T-helper 17 cell (primary cell): ENCODE measurements at places on chromosomes 5 and 9. TPM values are rescaled to one million over a fixed set of nuclear protein-coding genes. Genes with fewer than 3 reads are reported as not detected.

DNA sequence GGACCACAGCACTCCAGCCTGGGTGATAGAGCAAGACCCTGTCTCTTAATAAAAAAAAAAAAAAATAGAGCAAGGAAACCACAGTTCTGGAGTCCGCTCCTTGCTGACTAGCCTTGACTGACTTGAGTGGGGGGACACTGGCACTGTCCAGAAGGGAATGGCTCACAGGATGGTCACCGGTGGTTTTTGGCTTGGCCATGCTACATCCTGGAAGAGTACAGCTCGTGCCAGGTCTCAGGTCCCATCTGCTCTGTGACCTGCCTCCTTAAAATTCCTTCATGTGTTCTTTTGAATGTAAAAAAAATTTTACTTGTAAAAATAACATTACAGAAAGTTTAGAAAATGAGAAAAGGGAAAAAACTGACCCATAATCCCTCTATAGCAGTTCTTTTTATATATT, 5.6 kb downstream of the NANS start:
- H3K4me3 ChIP-seq, result no peak overlapping the region
- DNase-seq, result no peak
- no peaks in the 10 kb centered on the region for H3K27me3 ChIP-seq
- peaks cover 8% of the 10 kb centered on the region for H3K4me1 ChIP-seq

GRCh38 chr9:29697011-29697410, 2123.7 kb upstream of the C9orf72 start:
- no peaks in the 10 kb centered on the region for H3K36me3 ChIP-seq
- no peaks in the 10 kb centered on the region for H3K4me1 ChIP-seq
- no peak overlapping the region for H3K4me3 ChIP-seq
- no peak for DNase-seq

DNA sequence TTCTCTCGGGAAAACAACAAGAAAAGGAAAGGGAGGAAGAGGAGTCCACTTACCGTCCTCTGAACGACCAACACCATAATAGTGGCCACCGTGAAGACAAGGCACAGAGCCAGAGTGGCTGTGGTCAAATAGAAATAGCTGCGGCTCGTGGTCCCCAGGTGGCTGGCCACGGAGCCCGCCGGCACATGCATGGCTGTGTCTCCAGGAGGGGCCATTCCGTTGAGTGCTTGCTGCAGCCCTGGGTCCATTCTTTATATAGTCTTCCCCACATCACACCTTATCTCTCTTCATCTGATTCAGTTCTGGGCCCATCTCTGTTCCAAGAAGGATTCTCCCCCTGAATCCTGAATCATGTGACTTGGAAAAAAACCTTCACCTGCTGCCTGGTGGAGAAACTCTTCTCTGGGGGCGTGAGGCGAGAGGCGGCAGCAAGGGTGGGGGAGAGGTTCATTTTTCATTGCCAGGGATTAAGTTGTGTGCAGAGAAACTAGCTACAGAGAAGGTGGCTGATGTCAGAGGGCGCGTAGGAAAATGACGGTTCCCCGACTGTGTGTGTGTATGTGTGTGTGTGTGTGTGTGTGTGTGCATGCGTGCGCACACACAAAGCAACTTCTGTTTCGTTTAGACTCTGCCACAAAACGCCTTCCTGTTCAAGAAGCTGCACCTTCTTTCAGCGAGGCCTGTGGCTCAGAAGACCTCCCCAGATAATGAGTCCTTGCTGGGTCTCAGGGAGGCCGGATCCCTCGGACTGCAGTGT, at the start of gene TNFSF8:
TNFSF8 (minus strand) TSS at position 536 of the 757 bp plus-strand sequence; CDS start at position 248, 288 bp downstream.
- DNase-seq, result peak; percentile 55
- peak within 1 kb of the TSS; percentile 100 for H3K27ac ChIP-seq
- H3K36me3 ChIP-seq, result peaks cover 11% of the 10 kb centered on the region
- H3K4me1 ChIP-seq, result peaks cover 48% of the 10 kb centered on the region
- no peaks in the 10 kb centered on the region for H3K27me3 ChIP-seq

DNA sequence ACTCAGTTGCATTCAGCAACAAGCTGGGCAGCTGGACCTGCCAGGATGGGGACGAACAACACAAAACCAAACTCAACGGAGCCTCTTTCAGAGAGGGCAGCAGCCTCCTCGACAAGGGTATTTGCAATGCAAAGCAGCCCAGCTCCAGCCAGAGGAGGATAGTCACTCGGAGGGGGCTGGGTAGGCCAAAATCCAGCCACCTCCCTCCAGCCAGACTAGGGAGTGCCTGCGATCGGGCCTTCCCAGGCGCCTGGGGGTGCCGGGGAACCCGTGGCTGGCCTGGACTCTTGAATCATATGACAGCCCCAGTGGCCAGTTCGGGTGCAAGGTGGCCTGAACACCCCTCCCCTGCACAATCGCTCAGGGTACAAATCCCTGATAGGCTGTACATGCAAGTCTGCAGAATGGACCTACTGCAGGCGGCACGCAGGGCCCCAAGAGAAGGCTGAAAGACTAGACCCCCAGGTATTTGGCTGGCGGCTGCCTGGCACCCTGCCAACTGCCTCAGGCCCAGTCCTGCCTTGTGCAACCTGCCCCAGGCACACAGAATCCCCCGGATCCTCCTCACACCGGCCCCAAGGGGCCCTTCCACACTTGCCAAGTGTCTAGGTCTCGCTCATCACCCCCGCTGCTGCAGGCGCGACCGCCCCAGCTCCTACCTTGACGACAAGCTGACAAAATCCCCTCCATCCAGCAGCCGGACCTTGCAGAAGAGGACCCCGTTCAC, 1.3 kb downstream of the EEIG1 start:
- no peak for DNase-seq
- peak overlapping the region; percentile 99 for H3K27ac ChIP-seq
- H3K4me1 ChIP-seq, result peaks cover 37% of the 10 kb centered on the region
- peaks cover 5% of the 10 kb centered on the region for H3K36me3 ChIP-seq
- H3K27me3 ChIP-seq, result no peaks in the 10 kb centered on the region

- H3K27me3 ChIP-seq, result peaks cover under 1% of the 10 kb centered on the region
- peaks cover 38% of the 10 kb centered on the region for H3K4me1 ChIP-seq
- peak overlapping the region; percentile 97 for H3K4me3 ChIP-seq
- peak overlapping the region; percentile 97 for H3K27ac ChIP-seq
- DNase-seq, result no peak
- H3K36me3 ChIP-seq, result peaks cover 2% of the 10 kb centered on the region
Observed at GRCh38 chr9:37486616-37487548, 1.1 kb downstream of the POLR1E start.

DNA sequence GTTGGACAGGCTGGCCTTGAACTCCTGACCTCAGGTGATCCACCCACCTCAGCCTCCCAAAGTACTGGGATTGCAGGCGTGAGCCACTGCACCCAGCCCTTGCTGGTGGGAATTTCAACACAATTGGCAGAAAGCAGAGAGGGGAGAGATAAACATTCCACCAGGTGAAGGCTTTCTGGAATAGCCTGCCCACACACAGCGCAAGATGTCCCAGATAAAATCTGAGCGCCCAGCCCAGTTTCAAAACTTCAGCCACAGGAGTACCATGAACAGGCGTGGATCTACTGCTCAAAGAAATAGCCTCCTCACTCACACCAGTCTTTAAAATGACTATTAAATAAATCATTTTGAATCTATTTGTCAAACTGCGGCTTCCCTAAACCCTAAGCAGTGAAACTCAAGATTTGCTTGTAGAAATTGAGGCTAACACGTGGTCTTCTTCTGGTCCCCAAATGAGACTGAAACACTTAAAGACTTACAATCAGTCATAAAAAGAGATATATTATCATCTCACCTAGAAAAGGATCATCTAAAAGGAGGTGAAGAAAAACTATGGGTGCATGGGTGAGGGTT, 34.7 kb downstream of the CAPSL start:
- H3K4me1 ChIP-seq, result peaks cover 43% of the 10 kb centered on the region
- H3K27ac ChIP-seq, result peak overlapping the region; percentile 65
- no peaks in the 10 kb centered on the region for H3K36me3 ChIP-seq
- no peaks in the 10 kb centered on the region for H3K27me3 ChIP-seq

GRCh38 chr9:70101265-70101664, 57.6 kb downstream of the MAMDC2 start:
- H3K36me3 ChIP-seq, result no peaks in the 10 kb centered on the region
- H3K27me3 ChIP-seq, result peaks cover 19% of the 10 kb centered on the region
- H3K27ac ChIP-seq, result no peak overlapping the region
- no peaks in the 10 kb centered on the region for H3K4me1 ChIP-seq

DNA sequence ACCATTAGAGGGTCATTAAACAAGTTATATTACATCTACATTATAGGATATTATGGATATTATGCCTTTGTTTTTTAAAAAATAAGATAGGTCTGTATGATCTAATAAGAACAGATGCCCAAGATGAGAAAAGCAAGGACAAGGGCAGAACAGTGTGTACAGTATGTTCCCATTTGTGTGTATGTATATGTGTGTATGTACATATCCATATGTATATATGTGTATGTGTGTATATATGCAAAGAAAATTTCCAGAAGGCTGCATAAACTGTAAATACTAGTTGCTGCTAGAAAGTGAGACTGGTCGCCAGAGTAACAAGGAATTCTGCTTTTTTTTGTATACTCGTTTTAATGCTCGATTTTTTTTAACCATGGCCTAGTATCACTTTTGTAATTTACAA, 58.1 kb upstream of the GLIS3 start:
- no peak overlapping the region for H3K27ac ChIP-seq
- no peaks in the 10 kb centered on the region for H3K36me3 ChIP-seq
- DNase-seq, result no peak
- H3K4me1 ChIP-seq, result no peaks in the 10 kb centered on the region
- no peak overlapping the region for H3K4me3 ChIP-seq

Gene FOXD4L6
- total RNA-seq, result not detected

Gene ANKRD31
- total RNA-seq, result 0.47 TPM
